ENCODE measurements at places on chromosomes 1 and 21.

- no peak for DNase-seq
Observed at GRCh38 chr1:37865348-37866120, 6.1 kb upstream of the MTF1 start.

GRCh38 chr21:38768471-38769063 lies 37.2 kb upstream of the ETS2 start:
- DNase-seq = no peak

- DNase-seq = no peak
Observed at GRCh38 chr1:116842654-116843053, 67.1 kb upstream of the PTGFRN start.

DNA sequence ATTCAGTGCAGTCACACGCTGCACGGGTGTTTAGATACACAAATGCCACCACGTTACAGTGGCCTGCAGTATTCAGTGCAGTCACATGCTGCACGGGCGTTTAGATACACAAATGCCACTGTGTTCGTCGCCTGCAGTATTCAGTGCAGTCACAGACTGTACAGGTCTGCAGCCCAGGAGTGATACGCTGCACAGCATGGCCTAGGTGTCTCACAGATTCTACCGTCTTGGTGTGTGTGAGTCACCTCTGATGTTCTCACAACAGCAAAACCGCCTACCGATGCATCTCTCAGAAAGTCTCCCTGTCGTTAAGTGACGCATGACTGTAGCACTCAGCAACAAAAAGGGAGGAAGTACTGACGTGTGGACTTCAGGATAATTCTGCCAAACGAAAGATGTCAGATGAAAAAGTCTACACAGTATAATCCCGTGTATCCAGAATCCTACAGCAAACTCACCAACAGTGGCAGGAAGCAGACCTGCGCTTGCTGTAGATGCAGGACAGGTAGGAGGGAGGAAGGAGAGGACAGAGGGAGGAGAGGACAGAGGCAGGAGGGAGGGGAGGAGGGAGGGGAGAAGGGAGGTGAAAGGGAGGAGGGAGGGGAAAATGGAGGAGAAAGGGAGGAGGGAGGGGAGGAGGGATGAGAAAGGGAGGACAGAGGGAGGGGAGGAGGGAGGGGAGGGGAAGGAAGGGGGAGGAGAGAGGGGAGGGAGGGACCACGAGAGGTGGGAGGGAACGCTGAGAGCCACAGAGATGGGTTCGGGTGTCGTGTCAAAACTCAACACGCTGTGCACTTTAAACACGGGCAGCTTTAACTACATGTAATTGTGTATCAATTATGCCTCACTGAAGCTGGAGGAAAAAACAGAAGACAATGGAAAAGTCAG lies 36.3 kb upstream of the PCBP3 start:
- no peak for DNase-seq

DNA sequence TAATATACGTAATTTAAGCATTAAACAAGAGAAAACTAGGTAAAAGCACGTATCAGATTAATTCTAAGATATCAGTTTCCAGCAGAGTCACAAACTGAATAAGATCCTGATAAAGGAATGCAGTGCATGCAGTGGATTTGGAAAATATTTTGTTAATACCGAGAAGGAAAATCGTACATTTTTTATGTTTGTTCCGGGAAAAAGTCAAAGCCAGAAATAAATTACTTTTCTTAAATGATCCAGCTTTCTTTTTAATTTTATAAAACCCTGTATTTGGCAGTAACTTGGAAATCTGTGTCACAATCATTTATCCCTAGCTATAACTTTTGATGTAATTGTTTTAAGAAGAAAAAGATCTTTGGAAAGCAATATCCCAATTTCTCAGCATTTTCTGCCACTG lies 955 bp downstream of the PALMD start:
- no peak for DNase-seq

- DNase-seq = no peak
Observed at GRCh38 chr1:199041173-199041914, 402.5 kb downstream of the PTPRC start.

- DNase-seq = no peak
Observed at GRCh38 chr1:86429122-86429725, 5.3 kb downstream of the CLCA2 start.

- no peak for DNase-seq
Observed at GRCh38 chr1:81044708-81045107, 756.0 kb upstream of the ADGRL2 start.

- DNase-seq = no peak
Observed at GRCh38 chr1:47849005-47849521, 148.1 kb downstream of the TRABD2B start.

GRCh38 chr1:9490605-9491339 lies 48.5 kb upstream of the SLC25A33 start:
- peak; percentile 85 for DNase-seq

GRCh38 chr21:39881661-39882060 lies 14.4 kb downstream of the PCP4 start:
- DNase-seq = no peak

GRCh38 chr1:94259635-94260289 lies 22.4 kb upstream of the ARHGAP29 start:
- DNase-seq = no peak

DNA sequence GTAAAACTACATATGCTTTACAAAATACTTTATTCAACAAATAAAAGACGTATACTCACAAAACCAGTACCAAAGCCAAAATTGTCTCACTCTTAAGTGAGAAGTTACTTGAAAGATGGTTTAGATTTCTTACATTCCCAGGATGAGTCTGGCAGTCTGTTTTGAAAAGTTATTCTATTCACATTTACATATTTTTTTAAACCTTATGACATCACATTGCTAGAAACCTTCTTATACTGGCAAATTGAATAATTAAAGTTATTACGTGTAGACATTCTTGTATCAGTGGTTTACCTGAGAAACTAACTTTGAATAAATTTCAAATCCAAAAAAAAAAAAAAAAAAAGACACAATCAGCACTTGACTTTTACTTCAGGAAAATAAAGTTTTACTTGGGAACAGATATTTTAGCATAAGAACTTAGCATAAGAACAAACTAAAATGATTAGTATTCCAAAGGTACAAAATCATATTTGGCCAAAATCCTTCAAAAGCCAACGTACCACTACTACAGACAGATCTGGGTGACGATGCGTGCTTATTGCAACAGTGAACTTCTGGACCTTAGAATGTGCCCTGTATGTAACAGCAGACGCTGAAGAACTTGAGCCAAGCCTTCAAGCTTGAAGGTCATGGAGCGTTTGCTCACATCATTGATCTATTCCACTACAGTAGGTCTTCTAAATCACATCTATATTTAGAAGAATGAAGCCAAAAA lies 2.5 kb downstream of the CDC42BPA start:
- DNase-seq = no peak

- no peak for DNase-seq
Observed at GRCh38 chr1:220093361-220094015, 444 bp upstream of the IARS2 start.

GRCh38 chr1:228935855-228936727 lies 200.8 kb downstream of the RHOU start:
- no peak for DNase-seq

DNA sequence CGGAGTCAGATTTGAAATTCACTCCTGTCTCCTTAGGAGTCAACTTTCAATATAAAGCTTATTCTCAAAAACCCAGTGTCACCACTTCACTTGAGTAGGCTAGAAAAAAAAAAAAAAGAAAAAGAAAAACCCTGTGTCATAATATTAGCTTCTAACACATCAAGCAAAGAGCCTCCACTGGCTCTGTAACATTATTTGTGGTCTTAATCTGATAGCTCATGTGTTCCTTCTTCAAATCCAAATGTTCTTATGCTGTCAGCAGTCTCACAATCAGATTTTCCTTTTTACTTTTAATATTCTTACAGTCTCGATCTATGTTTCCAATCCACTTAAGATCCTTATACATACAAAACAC lies 26.1 kb upstream of the PSMG1 start:
- no peak for DNase-seq

DNA sequence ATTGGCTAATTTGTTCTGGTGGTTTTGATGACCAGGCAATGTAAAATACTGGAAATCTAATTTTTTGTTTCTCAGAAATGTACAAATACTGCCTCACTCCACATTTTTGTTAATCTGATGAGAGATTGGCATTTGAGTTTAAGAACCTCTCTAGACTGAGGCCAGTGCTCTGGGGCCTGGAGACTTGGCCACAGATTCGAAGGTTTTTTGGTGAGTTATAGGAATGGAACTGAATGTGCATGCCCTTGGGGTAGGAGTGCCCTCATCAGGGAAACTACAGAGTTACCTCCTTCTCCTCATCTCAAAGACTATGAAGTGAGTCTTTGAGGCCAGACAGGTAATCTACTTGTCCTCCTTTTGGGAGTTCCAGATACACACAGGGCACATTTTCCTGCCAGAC lies 347.9 kb downstream of the LTN1 start:
- no peak for DNase-seq

- DNase-seq = no peak
Observed at GRCh38 chr1:202162047-202162417, 1.6 kb upstream of the PTPN7 start.

GRCh38 chr1:31433396-31433930 lies 20.4 kb downstream of the SERINC2 start:
- DNase-seq = no peak

DNA sequence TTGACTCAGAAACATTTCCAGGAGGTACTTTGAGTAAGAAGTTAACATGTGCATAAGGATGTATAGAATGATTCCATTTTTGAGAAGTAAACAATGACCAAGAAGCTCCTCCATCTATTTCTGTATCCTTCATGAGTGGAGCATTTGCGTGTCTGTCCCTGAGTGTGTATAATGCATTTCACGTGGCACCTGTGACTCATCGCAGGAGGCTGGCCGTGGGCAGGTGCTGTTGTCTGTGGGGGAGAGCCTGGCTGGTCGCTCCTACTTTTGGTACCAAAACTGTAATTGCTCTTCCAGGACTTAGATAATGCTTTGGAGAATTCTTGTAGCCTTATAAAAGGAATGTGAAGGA lies 16.5 kb downstream of the SLC37A1 start:
- DNase-seq = no peak

DNA sequence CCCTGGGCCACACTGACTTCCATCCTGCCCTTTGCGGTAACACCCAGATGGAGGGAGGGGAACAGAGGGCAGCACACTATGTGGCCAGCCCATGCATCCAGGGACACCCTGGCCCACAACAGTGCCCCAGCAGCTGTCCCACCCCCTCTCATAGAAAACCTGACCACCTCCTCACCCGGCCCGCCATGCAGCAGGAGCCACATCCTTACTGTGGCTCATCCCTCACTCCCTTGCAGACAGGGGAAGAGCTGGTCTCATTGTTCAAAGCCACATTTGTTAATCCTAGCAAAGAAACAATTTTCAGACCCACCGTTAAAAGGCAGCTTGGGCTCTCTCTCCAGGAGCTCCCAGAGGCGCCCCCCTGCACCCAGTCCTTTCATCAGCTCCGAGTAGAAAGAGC lies 23.2 kb upstream of the NUP133 start:
- no peak for DNase-seq

GRCh38 chr1:204126956-204127355 lies 24.9 kb downstream of the ETNK2 start:
- no peak for DNase-seq

DNA sequence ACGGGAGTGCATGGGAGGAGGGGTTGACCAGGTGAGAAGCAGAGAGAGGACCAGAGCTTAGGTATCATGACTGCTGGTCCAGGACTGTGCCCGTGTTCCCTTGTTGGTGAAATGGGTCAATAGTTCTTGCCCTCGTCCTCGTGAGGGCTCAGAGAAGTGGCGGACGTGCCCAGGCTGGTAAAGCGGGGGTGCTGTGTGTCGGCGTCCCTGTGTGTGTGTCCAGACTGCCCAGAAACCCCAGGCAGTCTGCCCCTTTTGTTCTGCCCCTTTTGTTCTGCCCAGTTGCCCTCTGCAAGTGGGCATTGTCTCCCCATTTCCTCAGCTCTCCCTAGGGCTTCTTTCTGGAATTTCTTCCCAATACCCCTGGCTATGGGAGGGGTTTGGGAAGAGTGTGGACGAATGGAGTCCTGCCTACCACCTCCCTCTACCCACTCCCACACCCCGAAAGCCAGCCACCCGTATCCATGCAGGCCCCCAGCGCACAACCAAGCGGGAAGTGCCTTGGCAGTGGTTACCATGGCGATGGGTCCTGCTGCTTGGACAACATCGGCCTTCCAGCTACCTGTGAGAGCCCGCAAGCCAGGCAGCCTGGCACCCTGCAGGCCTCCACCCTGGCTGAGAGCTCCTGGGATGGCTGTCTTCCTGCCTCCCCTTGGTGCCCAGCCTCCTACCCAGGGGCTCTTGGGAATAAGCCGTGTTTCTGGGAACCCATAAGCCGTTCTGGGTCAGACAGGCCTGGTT lies 34.7 kb downstream of the ACOT11 start:
- DNase-seq = peak; percentile 65

- no peak for DNase-seq
Observed at GRCh38 chr1:201938440-201939035, 7.8 kb downstream of the LMOD1 start.

- no peak for DNase-seq
Observed at GRCh38 chr1:231575472-231575871, 47.0 kb downstream of the TSNAX start.

DNA sequence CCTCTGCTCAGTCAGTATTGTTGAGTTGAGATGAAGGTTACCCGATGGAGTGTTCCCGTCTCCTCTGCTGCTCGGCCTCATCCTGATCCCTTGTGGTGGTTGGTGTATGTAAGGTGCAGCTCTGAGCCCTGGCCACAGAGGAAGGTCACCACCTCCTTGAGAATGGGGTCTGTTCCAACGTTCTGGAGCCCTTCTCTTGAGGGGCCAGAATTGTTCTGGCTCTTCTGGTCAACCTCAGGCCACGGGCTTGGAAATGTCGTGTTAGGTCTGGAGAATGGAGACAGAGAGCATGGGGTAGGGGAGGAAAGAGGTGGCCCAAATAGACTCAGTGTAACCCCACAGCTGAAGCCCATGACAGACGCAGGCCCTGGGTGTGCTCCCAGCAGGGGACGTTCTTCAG lies 62.3 kb upstream of the ETV3 start:
- no peak for DNase-seq

DNA sequence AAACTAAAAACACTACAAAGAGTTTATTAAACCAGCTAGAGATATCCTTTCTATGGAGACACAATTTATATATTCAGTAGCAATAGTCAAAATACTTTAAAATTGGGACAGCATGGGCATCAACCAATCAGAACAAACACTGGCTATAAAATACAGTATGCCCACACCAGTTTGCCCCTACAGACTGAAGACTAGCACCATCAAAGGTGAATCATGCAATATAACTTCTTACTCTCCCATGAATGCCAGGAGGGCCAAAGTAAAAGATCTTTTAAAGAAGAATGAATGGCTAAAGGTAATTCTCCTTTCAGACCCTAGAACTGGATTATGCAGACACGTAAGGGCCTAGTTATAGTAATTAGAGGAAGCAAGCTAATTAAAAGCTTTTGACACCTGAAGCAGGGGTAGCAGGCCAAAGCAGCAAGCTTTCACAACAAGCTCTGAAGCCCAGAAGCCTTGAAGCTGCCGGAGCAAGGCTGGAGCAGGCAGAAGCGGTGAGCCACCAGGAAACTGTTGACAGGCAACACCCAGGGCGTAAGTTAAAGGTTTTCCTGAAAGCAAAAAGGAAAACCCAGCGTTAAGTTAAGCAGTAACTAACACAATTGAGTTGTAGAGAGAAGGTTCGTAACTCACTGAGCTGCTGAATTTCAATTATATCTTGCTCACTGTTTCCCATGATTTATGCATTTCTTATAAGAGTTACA lies 99.3 kb downstream of the CDC42BPA start:
- DNase-seq = no peak

GRCh38 chr1:240644732-240645131 lies 32.8 kb upstream of the GREM2 start:
- no peak for DNase-seq

All from NCI-H510A (cell line).